ENCODE measurements at places on chromosomes 11 and 22.

- no peak for DNase-seq
Measured at GRCh38 chr11:17260020-17260419, 16.5 kb upstream of the NUCB2 start.

DNA sequence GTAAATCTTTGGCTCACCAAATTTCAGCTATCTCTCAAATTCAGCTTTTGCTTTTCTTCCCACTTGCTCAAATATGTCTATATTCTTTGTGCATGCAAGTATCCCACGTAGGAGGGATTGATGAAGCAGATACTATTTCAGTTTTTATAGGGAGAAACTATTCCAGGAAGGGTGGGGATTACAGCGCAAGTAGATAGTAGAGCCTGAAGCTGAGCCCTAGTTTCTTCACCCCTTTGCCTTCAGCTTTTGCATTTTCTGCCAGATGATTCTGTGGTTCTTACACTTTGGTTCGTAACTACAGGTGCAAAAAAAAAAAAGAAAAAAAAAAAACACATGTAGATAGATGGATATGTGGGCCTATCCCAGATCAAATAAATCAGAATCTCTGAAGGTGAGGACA, 3.1 kb upstream of the ACP2 start:
- no peak for DNase-seq

- DNase-seq = no peak
Measured at GRCh38 chr22:22546490-22546889, 12.6 kb downstream of the PRAME start.

DNA sequence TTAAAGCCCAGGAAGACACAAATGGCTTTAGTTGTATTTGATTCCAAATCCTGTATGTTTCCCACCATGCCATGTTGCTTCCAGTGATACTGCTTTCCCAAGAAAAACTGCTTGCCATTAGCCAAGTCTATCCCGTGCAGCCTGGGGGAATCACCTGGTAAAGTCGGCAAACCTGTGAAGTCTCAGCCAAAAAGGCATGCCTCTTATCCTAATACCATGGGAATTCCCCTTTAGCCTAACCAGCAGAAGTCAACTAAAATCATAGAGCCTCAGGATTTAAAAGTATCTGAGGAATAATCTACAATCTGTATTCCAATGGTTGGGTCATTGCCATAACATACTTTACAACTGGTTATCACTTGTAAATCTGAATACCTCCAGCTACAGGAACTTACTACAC, 869.4 kb downstream of the DLG2 start:
- no peak for DNase-seq

GRCh38 chr11:102488208-102488607, 35.6 kb upstream of the TMEM123 start:
- DNase-seq = no peak

GRCh38 chr11:46338988-46339666, 8.1 kb upstream of the DGKZ start:
- DNase-seq = peak; percentile 58

DNA sequence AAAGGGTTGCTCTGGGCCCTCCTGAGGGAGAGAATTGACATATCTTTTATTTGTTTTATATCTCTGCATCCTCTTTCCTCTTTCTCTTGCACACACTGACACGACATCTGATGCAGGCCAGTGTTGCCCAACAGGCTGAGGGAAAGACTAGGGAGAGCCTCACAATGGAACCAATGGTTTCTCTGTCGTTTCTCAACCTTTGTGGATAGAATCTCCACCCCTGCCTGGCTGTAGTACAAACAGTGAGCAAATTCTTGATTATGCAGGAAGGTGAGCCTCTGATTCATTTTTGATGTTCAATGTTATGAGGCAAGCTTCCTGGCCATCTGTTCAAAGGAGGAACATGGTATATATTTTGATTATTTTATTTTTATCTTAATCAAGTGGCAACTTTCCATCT, 49.8 kb upstream of the PLET1 start:
- no peak for DNase-seq

GRCh38 chr22:28329186-28330073, 350.2 kb downstream of the TTC28 start:
- DNase-seq = peak; percentile 16

- DNase-seq = no peak
Measured at GRCh38 chr22:48729499-48730171, 1098.0 kb downstream of the BRD1 start.

- no peak for DNase-seq
Measured at GRCh38 chr11:33716243-33716642, 15.6 kb upstream of the C11orf91 start.

DNA sequence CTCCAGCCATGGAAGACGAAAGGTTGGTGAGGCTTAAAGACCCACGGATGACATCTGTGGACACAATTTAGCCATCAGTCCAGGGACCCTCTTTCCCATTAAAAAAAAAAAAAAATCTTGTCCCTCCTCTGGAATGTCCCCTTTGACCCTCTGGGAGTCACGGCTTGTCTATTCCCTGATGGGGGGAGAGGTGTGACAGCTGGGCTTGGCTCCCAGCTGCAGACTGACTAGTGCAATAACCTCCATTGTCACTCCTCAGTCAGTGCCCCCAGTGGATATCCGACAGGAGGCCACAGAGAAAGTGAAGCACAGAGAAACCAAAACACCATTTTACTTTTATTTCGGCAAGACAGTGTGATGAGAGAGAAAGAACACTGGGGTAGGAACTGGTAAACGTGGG, 2.7 kb upstream of the VSIG2 start:
- DNase-seq = peak; percentile 80

GRCh38 chr11:77287615-77288273, 13.7 kb downstream of the GDPD4 start:
- peak; percentile 72 for DNase-seq

DNA sequence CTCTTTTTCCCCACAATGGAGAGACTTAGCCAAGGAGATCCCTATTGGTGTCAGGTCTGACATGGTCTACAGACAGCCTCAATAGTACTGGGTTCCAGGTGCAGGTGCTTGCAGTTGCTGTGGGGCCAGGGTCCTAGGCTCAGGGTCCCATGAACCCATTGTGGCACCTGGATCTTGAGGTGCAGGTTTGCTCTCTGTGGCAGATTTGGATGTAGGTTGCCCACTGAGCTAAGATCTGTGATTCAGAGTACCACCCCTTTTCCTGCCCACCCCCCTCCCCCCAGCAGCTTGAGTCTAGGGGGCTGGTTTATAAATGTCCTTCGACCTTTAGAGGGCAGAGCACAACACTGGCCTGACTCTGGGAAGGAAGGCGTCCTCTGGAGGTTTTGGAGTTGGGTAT, 147.0 kb downstream of the APIP start:
- DNase-seq = no peak

DNA sequence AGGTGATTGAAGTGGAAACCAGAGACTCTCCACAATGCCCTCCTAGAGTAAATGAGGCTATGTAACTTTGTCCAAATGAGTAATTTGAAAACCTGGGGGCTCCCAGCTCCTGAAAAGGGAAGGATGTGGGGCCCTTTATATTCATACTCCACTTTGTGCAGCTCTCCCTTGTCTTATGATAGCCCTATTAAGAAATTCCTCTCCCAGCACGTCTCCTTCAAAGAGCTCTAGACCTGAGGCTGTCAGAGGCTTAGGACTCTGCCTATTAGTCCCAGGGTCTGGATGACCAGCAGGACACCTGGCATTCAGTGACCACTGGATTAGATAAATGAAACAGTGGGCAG, 2.1 kb downstream of the SLC43A1 start:
- DNase-seq = no peak

DNA sequence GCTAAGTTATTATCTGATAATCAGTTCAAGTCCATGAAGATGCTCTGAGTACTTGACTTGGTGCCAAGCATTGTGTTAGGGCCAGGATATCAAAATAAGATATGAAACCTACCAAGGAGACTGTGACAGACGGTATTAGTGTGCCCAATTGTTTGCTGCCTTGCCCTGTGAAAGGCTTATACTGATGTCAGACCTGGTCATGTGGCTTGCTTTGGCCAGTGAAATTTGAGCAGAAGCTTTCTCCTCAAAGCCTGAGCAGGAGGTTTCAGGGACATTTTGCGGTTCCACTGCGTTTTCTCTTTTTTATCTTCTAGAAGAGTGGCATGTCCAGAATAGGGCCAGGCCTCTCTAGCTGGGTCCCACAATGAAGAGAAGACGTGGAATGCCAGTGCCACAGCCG, 15.8 kb upstream of the PKNOX2 start:
- DNase-seq = no peak

- no peak for DNase-seq
Measured at GRCh38 chr22:46730568-46731245, 7.3 kb downstream of the CERK start.

DNA sequence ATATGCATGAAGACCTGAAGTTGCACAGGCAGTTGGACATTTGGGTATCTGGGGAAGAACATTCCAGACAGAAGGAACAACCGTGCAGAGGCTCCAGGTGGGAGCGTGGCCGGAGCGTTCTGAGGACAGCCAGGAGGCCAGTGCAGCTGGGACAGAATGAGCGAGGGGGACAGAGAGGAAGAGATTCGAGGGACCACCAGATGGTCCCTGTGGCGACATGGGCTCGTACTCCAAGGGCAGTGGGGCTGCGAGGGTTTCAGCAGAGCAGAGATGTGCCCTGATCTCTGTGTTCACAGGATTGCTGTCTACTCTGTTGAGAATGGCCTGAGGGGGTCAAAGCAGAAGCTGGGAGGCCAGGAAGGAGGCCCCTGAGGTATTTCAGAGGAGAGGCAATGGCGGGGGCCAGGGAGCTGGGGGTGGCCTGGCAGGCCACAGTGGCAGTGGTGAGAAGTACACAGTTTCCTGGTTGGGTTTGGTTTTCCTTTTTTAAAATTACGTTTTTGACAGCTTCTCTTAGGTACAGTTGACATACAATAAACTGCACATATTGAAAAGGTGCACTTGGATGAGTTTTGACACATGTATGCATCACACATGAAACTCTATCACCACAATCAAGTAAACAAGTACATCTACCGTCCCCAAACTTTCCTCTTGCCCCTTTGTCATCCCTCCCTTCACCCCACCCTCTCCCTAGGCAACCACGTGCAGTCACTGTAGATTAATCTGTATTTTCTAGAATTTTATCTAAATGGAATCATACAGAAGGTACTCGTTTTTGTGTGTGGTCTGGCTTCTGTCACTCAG, 24.8 kb upstream of the SOX10 start:
- DNase-seq = no peak

- DNase-seq = no peak
Measured at GRCh38 chr11:38392176-38392575, 1794.1 kb upstream of the RAG2 start.

DNA sequence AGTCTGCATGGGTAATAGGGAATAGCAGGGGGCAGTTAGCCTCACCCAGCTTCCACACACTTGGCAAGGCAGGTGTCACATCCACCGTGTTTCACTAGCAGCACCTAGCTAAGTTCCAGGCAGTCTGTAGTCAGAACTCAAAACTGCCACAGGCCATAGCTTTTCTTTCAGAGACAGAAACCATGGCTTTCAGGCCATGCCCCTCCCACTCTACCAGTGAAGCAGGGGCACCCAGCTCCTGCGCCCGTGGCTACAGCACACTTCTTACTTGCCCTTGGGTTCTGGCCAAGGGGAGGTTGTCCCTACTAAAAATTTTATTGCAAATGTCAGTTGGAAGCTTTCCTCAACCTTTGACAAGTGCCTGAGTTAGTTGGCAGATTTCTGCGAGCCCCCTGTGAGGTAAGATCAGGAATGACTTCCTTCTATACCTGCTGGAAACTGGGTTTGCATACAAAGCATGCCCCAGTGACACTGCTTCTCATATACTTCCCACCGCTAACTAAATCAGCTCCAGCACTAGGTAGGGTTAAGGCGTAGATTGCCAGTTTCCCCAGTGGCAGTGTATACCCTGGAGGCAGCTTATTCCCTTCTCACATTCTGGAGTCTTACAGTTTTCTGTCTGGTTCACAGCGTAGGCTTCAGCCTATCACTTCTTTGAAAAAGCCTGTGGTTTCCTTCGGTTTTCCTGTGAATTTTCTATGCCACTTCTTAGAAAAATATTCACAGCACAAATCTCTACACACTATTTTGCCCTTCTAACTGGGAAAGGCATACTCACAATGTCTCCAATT, 139.0 kb upstream of the LUZP2 start:
- DNase-seq = no peak

GRCh38 chr11:106961048-106961447, 57.2 kb downstream of the GUCY1A2 start:
- DNase-seq = peak; percentile 7

GRCh38 chr11:520428-521176, 13.6 kb upstream of the RNH1 start:
- DNase-seq = no peak

DNA sequence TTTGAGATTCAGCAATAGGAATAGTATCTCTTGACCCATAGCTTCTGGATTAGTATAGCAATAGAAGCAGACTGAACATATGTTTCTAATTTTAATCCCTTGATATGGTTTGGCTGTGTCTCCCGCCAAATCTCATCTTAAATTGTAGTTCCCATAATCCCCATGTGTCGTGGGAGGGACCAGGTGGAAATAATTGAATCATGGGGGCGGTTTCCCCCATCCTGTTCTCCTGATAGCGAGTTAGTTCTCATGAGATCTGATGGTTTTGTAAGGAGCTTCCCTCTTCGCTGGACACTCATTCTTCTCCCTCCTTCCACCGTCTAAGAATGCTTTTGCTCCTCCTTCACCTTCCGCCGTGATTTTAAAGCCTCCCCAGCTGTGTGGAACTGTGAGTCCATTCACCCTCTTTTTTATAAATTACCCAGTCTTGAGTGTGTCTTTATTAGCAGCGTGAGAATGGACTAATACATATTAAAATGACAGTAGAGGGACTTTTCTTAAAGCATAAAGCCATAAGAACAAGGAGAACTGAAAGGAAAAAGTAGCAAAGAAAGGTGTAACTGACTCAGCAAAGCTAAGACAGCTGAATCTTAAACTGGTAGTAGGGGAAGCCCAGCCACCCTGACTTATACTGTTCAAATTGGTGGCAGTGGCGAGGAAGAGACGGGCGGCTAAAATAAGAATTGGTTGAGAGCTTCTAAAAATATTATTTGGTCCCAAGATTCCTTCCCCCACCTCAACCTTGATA, 20.3 kb upstream of the SLN start:
- DNase-seq = no peak

- DNase-seq = no peak
Measured at GRCh38 chr22:49993649-49994360, 18.8 kb downstream of the IL17REL start.

DNA sequence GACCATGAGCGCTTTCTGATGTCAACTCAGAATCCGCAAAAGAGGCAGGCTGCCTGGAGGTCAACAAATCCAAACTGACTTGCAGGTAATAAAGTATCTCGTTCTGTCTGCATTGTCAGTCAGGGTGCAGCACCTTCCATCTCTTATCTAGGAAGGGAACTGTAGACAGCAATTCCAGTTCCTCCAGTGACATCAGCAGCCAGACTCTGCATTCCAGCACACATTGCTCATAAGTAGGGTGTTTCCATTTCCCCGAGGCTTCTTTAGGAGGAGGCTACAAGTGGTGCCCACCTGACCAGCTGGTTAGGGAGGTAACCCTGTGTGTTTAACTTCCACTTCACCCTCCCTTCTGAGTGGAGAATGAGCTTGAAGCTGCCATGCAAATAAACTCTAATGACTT, 53.3 kb downstream of the NTM start:
- peak; percentile 5 for DNase-seq

GRCh38 chr22:19275919-19276600, 15.5 kb downstream of the CLTCL1 start:
- no peak for DNase-seq

- DNase-seq = peak; percentile 51
Measured at GRCh38 chr22:19576460-19577421, 52.5 kb upstream of the CLDN5 start.

GRCh38 chr11:90805172-90805571, 582.3 kb upstream of the CHORDC1 start:
- DNase-seq = no peak
